ENCODE measurements at places on chromosomes 2 and 18.
A peak's percentile ranks its signal among the peaks of the same experiment; 100 is the strongest.

DNA sequence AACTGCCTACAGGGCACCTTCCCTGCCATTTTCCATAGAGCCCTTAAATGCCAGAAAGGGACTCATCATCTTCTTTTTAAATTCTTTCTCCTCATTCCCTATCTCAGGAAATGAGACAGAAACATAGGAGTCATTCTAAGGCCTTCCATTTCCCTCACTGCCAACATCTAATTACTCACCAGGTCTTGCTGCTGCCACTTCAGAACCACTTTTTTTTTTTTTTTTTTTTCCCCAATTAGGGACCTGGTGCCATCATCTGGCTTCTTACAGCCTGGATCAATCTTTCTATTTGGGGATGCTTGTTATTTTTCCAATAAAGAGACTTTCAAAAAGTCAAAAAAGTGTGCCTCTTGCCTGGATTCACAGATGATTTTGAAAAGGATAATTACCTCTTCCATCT, 373.4 kb downstream of the LPIN1 start:
- H3K4me1 ChIP-seq: no peaks in the 10 kb centered on the region
- no peak overlapping the region for H3K4me3 ChIP-seq
- DNase-seq: no peak

GRCh38 chr2:166180951-166181812, 53.4 kb upstream of the SCN1A start:
- H3K27ac ChIP-seq: no peak overlapping the region
- H3K27me3 ChIP-seq: no peaks in the 10 kb centered on the region
- H3K36me3 ChIP-seq: no peaks in the 10 kb centered on the region
- DNase-seq: no peak
- H3K4me1 ChIP-seq: no peaks in the 10 kb centered on the region

DNA sequence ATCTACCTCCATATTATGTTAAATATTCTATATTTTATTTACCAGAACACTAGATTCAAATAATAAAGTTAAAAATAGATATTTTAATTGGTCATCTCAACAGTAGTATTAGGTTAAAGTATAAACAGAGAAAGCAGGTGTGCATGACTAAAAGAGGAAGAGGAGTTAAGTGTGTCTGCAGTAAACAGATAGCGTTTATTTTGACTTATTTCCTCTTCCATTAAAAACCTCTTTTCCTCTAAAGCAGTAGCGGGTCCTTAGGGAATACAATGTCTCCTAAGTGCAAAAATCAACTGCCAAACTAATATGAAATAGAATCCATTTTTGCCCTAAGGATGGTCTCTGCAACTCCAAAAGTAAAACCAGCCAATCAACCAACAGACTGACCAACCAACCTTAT, 27.7 kb downstream of the EIF2AK3 start:
- peak overlapping the region; percentile 23 for H3K27ac ChIP-seq
- H3K4me3 ChIP-seq: no peak overlapping the region
- peaks cover 11% of the 10 kb centered on the region for H3K4me1 ChIP-seq
- no peak for DNase-seq
- H3K27me3 ChIP-seq: no peaks in the 10 kb centered on the region

DNA sequence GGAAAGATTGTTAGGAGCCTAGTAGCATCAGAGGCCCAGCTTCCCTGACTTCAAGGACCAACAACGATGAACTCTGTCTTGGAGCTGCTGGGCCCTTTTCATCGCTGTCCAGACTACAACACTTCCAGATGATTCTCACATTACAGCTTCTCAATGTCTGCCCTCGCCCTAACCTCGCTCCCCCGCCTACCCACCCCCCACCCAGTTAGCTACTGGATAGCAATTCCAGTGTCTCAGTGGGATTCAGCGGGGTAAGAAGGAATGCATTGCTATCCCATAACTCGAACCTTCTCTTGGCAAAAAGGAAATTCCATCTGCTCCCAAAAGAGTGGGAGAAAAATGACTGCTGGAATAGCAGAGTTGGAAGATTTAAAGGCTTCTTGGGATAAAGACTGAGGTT, 65.0 kb downstream of the RPL37A start:
- H3K4me1 ChIP-seq: no peaks in the 10 kb centered on the region
- no peak for DNase-seq
- no peak overlapping the region for H3K27ac ChIP-seq
- no peak overlapping the region for H3K4me3 ChIP-seq

GRCh38 chr18:65018184-65018583, 732.6 kb upstream of the CDH7 start:
- H3K4me1 ChIP-seq: no peaks in the 10 kb centered on the region
- no peak overlapping the region for H3K4me3 ChIP-seq
- no peaks in the 10 kb centered on the region for H3K36me3 ChIP-seq
- DNase-seq: no peak

- no peaks in the 10 kb centered on the region for H3K27me3 ChIP-seq
- DNase-seq: no peak
- H3K27ac ChIP-seq: no peak overlapping the region
Measured at GRCh38 chr2:214358506-214358905, 52.3 kb upstream of the VWC2L start.

All from effector memory CD8-positive, alpha-beta T cell (primary cell).